ENCODE measurements at places on chromosomes 5 and 9. TPM values are rescaled to one million over a fixed set of nuclear protein-coding genes. Genes with fewer than 3 reads are reported as not detected.

CLINT1 gene
- polyA plus RNA-seq, result 135 TPM

HTR1A gene
- polyA plus RNA-seq, result not detected

PTGDS gene
- 3.8 TPM for polyA plus RNA-seq

SPATA31A3 gene
- not detected for polyA plus RNA-seq

DPM2 gene
- polyA plus RNA-seq, result 37.0 TPM

PFDN1 gene
- 83.9 TPM for polyA plus RNA-seq

FAM221B gene
- polyA plus RNA-seq, result 0.11 TPM

GALNT12 gene
- polyA plus RNA-seq, result 11.4 TPM

ADAMTS13 gene
- polyA plus RNA-seq, result 7.2 TPM

THG1L gene
- polyA plus RNA-seq, result 28.0 TPM

DNA sequence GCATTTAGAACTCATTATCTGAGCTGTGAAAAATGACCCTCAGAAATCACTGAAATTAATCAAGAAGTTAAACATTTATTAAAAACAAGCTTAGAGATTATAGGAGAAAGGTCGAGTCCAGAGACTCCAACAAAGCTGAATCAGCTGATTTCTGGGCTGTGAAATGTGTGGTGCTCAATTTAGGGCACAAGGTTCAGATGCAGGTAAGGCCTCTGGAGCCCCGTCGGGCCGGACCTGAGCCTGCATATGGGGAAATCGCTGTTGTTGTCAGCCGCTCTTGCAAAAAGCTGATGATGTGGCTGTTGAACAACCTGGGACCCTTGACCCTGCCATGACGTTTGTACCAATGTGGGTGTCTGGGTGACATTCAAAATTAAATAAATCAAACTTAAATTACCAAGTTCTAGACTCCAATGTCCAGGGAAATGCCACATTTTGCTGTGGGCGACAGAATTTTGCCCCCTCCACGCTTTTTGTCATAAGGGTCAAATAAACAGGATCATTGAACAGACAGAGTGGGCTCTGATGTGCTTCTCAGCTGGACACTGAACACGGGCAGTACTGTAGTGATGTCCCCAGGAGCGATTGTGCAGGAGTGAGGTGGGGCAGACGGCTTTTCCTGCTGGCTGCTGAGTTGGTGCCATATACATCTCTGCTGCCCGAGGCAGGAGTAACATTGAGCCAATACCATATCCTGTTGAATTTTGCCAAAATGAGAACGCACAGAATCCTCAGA lies 27.2 kb upstream of the FBP1 start:
- no peak for DNase-seq

DNA sequence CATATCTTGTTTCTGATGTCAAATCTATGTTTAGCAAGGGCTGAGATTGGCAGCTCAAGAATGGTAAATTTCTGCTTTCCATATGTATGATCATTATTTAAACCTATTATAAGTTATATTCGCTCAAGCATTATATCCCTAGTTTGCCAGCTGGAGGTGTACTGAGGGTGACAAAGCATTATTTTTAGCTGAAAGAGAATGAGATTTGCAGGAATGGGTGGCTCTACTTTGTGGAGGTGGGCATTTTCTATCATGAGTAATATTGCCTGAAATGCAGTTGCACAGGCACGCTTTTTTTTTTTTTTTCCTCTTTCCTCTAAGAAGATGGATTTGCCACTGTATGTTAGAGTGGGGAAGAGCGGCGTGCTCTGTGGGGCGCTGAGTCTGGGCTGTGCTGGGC lies 393.8 kb downstream of the EBF1 start:
- DNase-seq, result no peak

GRCh38 chr9:119307471-119307870 lies 61.8 kb downstream of the BRINP1 start:
- no peak for DNase-seq

DNA sequence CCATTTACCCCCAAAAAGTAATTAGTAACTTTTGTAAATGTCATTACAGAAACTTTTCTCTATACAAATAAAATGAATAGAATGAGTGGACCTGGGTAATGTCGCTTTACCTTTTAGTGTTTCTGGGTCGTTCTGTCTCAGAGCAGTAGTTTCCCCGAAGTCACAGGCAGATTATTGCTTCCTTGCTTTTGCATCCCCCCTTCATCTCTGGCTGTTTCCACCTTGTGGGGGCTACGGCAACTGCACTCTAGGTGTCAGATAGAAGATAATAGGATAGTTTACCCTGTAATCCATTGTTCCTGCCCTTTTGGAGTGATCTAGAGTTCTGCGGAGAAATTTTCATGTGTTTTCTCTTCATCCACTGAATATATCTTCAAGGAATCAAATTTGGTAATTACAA lies 68.7 kb downstream of the PRR16 start:
- DNase-seq, result no peak

GRCh38 chr5:171386006-171386671 lies 1.5 kb upstream of the NPM1 start:
- DNase-seq, result no peak

DNA sequence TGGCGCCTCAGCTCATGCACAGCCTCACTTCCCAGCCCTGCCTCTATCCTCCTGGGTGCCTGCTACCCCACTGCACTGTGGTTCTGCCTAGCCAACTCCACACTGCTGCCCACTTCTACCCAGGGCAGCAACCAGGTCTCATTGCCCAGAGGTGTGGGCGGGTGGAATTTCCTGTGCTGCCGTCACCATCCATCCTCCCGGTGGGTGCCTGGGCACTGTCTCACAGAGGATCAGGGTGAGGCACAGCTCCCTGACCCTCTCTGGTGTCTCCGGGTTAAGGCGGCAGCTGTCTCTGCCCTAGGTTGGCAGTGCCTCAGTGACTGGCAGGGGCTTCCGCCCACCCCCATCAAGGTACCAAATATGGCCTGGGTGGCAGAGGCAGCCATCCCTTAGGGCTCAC lies 4.3 kb upstream of the MTMR12 start:
- DNase-seq, result no peak

- no peak for DNase-seq
These were observed 52.1 kb downstream of the PALM2AKAP2 start for GRCh38 chr9:109831998-109832658.

DNA sequence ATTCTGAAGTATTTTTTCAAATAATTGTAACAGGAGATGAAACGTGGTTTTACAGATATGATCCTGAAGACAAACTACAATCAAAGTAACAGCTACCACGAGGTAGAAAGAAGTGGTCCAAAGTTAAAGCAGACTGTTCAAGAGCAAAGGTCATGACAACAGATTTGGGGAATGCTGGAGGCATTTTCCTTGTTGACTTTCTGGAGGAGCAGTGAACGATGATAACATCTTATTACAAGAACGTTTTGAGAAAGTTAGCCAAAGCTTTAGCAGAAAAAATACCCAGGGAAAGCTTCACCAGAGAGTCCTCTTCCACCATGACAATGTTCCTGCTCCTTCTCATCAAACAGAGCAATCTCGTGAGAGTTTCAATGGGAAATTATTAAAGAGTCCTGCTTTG lies 145.4 kb upstream of the NREP start:
- no peak for DNase-seq

- DNase-seq, result no peak
These were observed 6.0 kb upstream of the HTR4 start for GRCh38 chr5:148660346-148660660.

DNA sequence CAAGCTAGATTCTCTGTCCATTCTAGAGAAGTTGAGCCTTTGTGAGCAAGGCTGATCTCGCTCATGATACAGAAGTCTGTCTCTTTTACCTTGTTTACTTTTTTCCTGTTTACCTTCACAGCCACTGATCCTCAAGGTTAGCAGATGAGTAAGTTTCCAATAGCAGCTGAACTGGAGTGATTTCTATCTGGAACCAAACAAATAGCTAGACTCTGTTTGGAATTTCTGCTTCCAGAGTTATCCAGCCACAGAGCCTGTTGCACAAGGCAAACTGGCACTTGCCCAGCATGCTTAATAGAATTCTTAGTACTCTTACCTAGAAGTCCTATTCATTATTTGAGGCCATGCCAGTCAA lies 12.8 kb upstream of the PANK3 start:
- no peak for DNase-seq

GRCh38 chr5:149239917-149240316 lies 31.7 kb upstream of the AFAP1L1 start:
- no peak for DNase-seq

GRCh38 chr5:9197881-9198260 lies 348.0 kb downstream of the SEMA5A start:
- DNase-seq, result no peak

- DNase-seq, result no peak
These were observed 101.6 kb upstream of the SPRY4 start for GRCh38 chr5:142426129-142427014.

GRCh38 chr5:169302491-169303118 lies 1.7 kb upstream of the SLIT3 start:
- peak; percentile 73 for DNase-seq

DNA sequence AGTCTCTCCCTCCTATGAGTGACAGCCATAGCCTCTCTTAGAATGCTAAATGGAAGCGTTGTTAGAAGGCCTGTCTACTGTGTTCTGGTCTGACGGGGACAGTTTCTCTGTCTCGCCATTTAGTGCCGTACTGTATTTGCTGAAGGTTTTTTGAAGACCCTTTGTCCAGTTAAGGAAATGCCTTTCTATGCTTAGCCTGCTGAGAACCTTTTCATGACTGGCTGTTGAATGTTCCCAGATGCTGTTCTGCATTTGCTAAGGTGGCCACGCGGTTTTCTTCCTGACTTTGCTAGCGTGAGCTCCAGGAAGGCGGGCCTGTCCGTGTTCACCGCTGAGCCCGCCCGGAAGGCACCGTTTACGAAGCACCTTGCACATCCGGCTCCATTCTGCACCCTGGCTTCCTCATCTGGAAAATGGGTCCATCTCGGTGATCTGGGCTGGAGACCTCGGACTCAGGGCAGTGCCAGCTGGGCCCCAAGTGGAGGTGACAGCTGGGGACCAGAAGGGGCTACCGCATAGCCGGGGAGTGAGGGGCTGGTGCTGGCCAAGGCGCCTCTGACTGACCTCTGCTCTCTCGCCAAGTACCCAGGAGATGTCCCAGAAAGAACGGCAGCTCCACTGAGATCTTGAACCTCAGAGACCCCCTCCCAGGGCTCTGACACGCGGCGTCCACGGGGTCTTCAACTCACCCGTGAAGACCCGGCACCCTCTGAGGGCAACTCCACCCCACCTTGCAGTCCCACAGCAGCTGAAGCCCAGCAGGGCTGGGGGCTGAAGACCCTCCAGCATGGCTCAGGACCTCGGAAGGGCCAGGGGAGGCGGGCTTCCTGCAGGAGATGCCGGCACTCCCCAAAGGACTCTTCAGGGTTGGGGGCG lies 52.5 kb upstream of the NKD2 start:
- no peak for DNase-seq

GRCh38 chr5:65828022-65828896 lies 98.1 kb upstream of the ERBIN start:
- no peak for DNase-seq

DNA sequence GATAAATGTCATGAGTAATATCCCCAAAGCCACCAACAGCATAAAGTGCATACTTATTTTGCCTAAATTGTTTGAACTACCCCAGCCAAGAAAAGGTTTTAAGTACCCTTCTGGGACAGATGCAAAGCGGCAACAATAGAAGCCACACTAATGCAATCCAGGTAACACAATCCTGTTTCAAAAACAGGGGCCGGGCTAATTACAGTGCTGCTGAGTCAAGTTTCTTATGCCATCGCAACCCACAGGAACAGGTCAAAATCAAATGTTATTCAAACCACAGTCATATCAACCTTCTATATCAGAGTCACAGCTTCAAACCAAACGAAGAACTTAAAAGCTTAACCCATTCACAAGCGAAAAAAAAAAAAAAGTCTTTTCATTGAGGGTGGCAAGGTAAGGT lies 28.3 kb downstream of the EBF1 start:
- DNase-seq, result no peak

DNA sequence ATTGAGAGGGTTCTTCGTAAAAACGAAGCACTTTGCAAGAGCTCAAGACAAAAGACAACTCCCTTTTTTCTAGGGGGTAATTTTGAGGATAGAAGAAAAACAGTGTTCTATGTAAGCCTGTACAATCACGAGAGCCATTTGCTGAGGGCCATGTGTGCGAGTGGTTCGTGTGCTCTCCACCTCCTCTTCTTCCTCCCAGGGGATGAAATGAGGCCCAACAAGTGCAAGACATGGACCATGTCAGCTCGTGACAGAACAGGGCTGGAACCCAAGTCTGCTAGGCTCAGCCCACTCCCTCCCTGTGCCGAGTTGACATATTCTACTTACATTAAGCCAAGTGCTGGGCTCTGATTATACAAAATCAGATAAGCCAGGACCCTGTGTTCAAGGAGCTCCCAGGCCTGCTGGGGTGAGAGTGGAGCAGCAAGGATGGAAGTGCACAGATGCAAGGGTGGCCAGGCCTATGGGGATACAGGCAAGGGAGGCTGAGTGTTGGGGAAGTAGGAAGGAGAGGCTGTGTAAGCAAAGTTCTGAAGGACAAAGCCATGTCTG lies 97.9 kb upstream of the MSX2 start:
- no peak for DNase-seq

GRCh38 chr5:16178745-16179372 lies 732 bp downstream of the MARCHF11 start:
- DNase-seq, result peak; percentile 73

DNA sequence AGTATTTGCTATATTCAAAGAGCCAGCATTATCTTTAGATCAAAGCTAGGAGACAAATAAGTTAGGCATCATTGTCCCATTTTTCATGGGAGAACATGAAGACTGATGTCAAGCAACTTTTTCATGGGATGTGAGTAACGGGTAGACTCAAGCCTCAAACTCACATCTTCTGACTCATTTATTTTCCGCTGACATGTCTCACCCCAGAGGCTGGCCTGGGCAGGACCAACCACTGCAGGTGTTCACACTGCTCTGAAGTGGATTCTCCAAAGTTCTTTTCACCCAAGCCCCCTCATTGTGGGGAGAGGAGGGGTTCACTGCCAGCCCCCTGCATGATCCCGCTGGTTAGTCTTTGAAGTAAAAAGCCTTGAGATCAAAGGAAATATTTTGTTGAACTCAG lies 34.9 kb upstream of the BASP1 start:
- no peak for DNase-seq
